ENCODE measurements at places on chromosomes 11 and 22. TPM values are rescaled to one million over a fixed set of nuclear protein-coding genes. Genes with fewer than 3 reads are reported as not detected.

The HSPB2 gene
- total RNA-seq, result not detected

The CHRM1 gene
- total RNA-seq, result not detected

The PKDREJ gene
- not detected for total RNA-seq

The BDNF gene
- total RNA-seq, result 1.2 TPM

The KLHL35 gene
- total RNA-seq, result 0.14 TPM

The CYB5R2 gene
- 15.2 TPM for total RNA-seq

The OR52E6 gene
- not detected for total RNA-seq

The ALDH3B2 gene
- 43.2 TPM for total RNA-seq

The ARCN1 gene
- total RNA-seq, result 111 TPM

The SLC35F2 gene
- total RNA-seq, result 46.5 TPM

The LRRC32 gene
- total RNA-seq, result not detected

The PLAAT2 gene
- 0.42 TPM for total RNA-seq

The MRGPRF gene
- 0.37 TPM for total RNA-seq

The OR2AT4 gene
- total RNA-seq, result not detected

The SELENOH gene
- 240 TPM for total RNA-seq

The OR8D4 gene
- not detected for total RNA-seq

The ASRGL1 gene
- total RNA-seq, result not detected

The MMP13 gene
- 2.3 TPM for total RNA-seq

The PKNOX2 gene
- 0.71 TPM for total RNA-seq

The RBMXL2 gene
- total RNA-seq, result not detected

The PHOX2A gene
- total RNA-seq, result not detected

The SPDYC gene
- total RNA-seq, result not detected

The WNT11 gene
- total RNA-seq, result 0.21 TPM

The MS4A6A gene
- total RNA-seq, result not detected

The APOBEC3A gene
- total RNA-seq, result not detected

The C11orf16 gene
- total RNA-seq, result not detected

The CRYBB3 gene
- total RNA-seq, result not detected

The EED gene
- 11.5 TPM for total RNA-seq

The TTC36 gene
- 0.71 TPM for total RNA-seq

The TNNI2 gene
- total RNA-seq, result 0.63 TPM

The ENTHD1 gene
- not detected for total RNA-seq

The YAP1 gene
- 81.4 TPM for total RNA-seq

The LMO2 gene
- 2.4 TPM for total RNA-seq

The TRIM21 gene
- total RNA-seq, result 13.8 TPM

The RAG2 gene
- total RNA-seq, result not detected

The APOA5 gene
- total RNA-seq, result not detected

The TSPAN32 gene
- total RNA-seq, result not detected

The CDCA5 gene
- 14.8 TPM for total RNA-seq

The LINC01488 gene
- not detected for total RNA-seq

The SCUBE1 gene
- not detected for total RNA-seq

The DMC1 gene
- total RNA-seq, result 1.6 TPM

The GPHA2 gene
- total RNA-seq, result not detected

The DEFB131B gene
- not detected for total RNA-seq

The RPS25 gene
- total RNA-seq, result 2,509 TPM

The OR52I2 gene
- not detected for total RNA-seq

The HPS4 gene
- total RNA-seq, result 25.8 TPM

The IRAG1 gene
- total RNA-seq, result 0.49 TPM

The PTDSS2 gene
- total RNA-seq, result 61.4 TPM

The HTATIP2 gene
- total RNA-seq, result 38.3 TPM

The CRYBA4 gene
- not detected for total RNA-seq

The KRTAP5-8 gene
- total RNA-seq, result not detected

The OR6A2 gene
- not detected for total RNA-seq

The RFPL2 gene
- total RNA-seq, result not detected

The GVQW3 gene
- 0.28 TPM for total RNA-seq

The NDUFV1 gene
- 254 TPM for total RNA-seq

Data from airway epithelial cell (primary cell).